ENCODE measurements at places on chromosomes 2 and 18. TPM values are rescaled to one million over a fixed set of nuclear protein-coding genes. Genes with fewer than 3 reads are reported as not detected.

DNA sequence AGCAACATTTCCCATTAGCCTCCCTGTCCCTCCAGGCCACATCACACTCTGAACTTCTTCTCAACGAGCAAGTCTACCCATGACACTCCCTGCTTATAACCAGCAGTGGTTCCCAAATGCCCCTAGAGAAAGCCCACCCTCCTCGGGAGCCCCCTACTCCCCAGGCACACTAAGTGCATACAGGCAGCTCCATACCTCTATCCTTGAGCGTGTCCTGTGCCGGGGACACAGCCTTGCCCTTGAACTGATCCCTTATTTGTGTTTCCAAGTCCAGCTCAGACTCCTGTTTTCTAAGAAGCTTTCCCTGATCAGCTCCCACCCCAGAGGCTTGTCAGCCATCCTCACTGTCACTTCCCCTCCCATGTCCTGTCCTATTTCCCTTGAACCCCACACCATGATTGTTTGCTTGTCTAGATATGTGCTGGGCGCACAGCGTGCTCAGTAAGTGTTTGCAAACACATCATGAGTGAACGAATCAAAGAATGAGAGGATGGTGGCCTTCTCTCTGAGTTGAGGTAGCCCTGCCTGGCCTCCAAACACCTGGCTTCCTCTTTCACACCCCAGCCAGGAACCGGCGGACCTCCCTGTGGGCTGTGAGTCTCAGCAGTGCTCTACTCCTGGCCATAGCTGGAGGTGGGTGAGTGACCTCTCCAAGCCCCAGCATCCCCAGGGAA lies 2.1 kb downstream of the TEX51 start:
- no peak overlapping the region for H3K4me3 ChIP-seq
- H3K27ac ChIP-seq, result no peak overlapping the region

DNA sequence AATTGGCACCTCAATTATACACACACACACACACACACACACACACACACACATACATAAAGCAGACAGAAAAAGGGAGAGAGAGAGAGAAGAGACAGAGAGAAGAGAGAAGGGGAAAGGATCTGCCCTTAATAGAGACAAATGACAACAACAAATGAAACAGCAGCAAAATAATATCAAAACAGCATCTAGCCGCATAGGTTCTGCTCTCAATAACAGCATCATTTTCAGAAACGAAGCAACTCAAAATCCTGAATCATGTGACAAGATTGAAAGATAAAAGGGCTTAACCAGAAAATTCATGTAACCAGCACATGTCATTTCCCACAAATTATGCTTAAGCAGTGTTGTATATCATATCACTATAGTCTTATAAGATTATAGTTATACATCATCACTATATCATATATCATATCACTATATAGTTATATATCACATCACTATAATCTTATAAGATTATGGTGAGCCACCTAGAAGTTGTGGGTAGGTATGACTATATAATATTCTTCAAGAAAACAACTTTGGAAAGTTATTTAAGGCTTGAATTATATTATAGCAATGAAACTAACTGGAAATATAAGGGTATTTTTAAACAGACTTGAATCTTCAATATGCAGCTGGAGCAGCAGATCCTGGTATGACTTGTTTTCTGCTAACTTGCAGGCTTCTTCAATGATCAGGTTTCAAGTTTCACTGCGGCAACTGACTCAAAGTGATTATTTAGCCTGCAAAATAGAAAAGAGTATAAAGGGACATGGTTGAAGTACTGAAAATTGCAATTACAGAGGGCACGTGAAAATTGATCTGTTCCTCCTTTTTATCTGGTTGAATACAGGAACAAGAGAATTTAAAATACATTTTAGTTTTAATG lies 16.1 kb upstream of the VPS54 start:
- peaks cover 22% of the 10 kb centered on the region for H3K36me3 ChIP-seq
- peak; percentile 59 for DNase-seq
- H3K4me3 ChIP-seq, result peak overlapping the region; percentile 62
- H3K4me1 ChIP-seq, result peaks cover 45% of the 10 kb centered on the region
- peak overlapping the region; percentile 94 for H3K27ac ChIP-seq

DNA sequence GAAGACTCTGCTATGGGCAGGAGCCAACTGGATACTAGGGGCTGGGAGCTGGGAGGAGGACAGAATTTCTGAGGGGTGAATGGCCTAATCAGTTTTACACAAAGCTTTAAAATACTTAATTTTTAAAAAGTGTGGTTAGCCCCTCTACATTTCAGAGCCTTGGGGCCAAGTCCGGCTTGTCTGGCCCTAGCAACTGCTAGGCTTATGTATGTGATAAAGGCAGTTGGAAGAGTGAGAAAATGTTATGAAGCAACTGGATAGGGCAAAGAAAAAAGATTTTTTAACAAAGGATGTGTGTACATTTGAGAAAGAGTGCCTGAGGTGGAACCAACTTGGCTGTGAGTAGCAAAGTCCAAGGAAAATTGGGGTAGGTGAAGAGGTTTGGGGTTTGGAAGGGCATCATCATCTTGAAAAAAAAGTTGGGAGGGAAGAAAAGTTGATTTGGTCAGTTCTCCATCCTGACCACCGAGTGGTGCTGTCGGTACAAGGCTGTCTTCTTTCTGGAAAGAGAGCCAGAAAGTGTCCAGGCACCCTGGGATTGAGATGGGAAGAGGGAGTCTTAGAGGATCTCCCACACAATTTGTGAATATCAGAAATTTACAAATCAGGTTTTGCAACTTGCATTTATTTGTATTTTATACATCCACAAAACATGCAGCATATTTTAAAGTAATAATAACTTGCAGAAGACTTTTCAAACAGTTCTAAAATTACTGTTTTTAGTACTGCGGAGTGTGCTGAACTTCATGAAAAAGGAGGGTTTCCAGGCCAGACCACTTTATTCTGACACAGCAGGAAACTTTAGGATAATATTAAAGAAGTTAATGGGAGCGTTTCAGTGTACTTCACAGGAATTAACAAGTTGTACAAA lies 10.5 kb upstream of the CDK15 start:
- no peaks in the 10 kb centered on the region for H3K4me1 ChIP-seq
- H3K4me3 ChIP-seq, result no peak overlapping the region
- H3K36me3 ChIP-seq, result no peaks in the 10 kb centered on the region

GRCh38 chr2:212854116-212854515 lies 297.3 kb downstream of the IKZF2 start:
- H3K4me1 ChIP-seq, result no peaks in the 10 kb centered on the region
- H3K27me3 ChIP-seq, result no peaks in the 10 kb centered on the region
- no peak for DNase-seq
- no peaks in the 10 kb centered on the region for H3K36me3 ChIP-seq
- no peak overlapping the region for H3K4me3 ChIP-seq
- H3K27ac ChIP-seq, result no peak overlapping the region

- H3K36me3 ChIP-seq, result peaks cover 35% of the 10 kb centered on the region
- no peak for DNase-seq
- H3K27ac ChIP-seq, result no peak overlapping the region
- no peak overlapping the region for H3K4me3 ChIP-seq
- H3K4me1 ChIP-seq, result peaks cover 34% of the 10 kb centered on the region
Observed at GRCh38 chr18:54205959-54206358, 18.5 kb downstream of the MBD2 start.

Gene FBXO41
- total RNA-seq, result 28.2 TPM

Gene RGPD4
- 0.35 TPM for total RNA-seq

Gene KHK
- total RNA-seq, result 8.0 TPM
